ENCODE measurements at places on chromosomes 16 and 17.

GRCh38 chr17:76523084-76524037, 14.1 kb downstream of the CYGB start:
- peak; percentile 71 for DNase-seq

GRCh38 chr16:17072104-17072503, 398.7 kb downstream of the XYLT1 start:
- no peak for DNase-seq

DNA sequence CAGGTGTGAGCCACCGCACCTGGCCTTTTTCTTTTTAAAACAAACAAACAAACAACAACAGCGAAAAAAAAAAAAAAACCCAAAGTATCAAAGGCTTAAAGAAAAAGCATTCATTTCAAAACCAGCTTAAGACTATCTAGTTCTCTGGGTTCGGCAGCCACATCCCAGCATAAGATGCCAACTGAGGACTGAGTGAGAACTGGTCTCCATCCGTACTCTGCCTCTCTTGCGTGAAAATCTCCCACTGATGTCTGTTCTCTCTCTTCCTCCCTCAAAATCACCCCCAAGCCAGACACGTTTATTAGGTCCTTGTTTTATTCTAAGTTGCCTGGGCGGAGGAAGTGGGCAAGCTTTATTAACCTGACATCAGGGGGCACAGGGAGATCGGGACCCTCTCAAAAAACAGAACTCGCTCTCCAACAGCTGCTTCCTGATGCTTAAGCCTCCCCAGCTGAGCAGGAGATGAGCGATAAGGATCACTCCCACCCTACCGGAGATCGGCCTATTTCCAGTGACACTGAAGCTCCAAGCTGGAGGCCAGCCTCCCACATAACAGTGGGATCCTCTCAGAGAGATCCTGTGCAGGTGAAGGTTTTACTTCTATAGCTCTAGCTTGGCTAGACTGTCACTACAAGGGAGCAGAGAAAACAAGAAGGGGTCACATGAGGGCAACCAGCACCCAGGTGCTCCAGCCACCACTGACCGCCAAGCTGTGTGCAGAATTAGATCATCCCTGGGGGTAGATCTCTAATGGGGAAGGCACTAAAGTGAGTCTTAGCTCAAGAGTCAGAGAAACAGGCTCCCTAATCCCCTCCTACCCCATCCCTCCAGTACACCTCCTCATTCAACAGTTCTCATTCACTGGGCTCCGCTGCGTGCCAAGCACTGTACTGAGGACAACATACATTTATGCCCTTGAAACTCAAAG, 13.6 kb downstream of the CDC42EP4 start:
- no peak for DNase-seq

DNA sequence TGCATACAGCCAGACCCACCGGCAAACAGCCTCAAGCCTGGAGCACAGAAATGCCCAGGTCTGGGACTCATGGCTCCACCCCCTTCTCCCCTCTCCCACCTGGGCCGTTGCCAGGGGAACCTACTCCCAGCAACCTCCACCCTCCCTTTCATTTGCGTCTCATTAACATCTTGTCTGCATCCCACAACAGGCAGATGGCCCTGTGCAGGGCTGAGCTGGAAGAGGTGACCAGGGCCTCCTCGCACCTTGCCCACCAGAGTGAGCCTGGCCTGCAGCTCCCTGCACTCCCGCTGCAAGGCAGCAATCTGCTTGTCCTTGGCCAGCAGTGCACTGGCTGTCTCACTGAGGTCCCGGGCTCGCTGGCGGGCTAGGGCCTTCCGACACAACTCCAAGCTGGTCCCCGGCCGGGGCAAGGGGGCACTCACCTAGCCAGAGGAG, 3.3 kb downstream of the TSPOAP1 start:
- peak; percentile 57 for DNase-seq

- peak; percentile 33 for DNase-seq
These were observed 7.5 kb downstream of the UBE2Z start for GRCh38 chr17:48915459-48916282.

GRCh38 chr17:43219746-43220380, 8.2 kb downstream of the TMEM106A start:
- DNase-seq: no peak

GRCh38 chr16:67552476-67552875, 9.8 kb upstream of the CTCF start:
- DNase-seq: peak; percentile 97

DNA sequence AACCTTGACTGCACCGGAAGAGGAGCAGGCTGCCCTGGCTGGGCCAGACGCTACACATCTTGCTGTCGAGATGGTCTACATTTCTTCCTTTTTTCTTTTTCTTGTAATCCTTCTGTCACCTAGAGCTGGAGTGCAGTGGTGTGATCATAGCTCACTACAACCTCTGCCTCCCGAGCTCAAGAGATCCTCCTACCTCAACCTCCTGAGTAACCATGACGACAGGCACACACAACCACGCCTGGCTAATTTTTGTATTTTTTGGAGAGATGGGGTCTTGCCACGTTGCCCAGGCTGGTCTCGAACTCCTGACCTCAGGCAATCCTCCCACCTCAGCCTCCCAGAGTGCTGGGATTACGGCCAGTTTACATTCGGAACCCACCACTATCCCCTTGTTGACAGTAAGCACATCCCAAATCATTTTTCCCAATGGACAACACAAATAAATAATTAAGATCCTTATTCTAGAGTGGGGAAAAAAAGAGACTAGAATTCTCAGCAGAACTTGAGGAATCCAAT, 79.0 kb downstream of the ANKRD11 start:
- DNase-seq: no peak

GRCh38 chr17:78173097-78173715, 4.8 kb downstream of the SYNGR2 start:
- DNase-seq: no peak

DNA sequence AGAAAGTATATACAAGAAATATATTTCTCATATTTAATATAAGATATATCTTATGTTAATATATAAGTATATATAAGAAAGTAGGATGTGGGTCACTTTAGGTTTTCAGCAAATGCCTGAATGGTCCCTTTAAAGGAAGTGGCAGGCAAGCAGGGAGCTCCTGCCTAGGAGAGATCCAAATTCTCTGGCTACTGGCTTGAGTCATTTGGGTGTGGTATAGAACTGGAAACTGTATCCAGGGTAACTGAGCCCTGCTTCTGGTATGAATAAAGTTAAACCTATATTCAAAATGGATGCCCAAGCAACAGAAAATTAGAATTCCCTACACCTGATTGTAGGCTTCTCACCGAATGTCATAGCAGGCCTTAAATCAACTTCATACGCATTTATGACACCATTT, 144.4 kb downstream of the ZNF18 start:
- no peak for DNase-seq

All from NCI-H2171 treated with DMSO at 0.1 percent for 48 hours (cell line).